ENCODE measurements at places on chromosomes 1 and 21. TPM values are rescaled to one million over a fixed set of nuclear protein-coding genes. Genes with fewer than 3 reads are reported as not detected.

The RNU5D-1 gene
- not detected for total RNA-seq

The CR1 gene
- total RNA-seq: not detected

The CELF3 gene
- not detected for total RNA-seq

The SLC9C2 gene
- not detected for total RNA-seq

The ADORA3 gene
- total RNA-seq: not detected

The ADIPOR1 gene
- total RNA-seq: 77.0 TPM

The TCHH gene
- total RNA-seq: not detected

The CCDC27 gene
- total RNA-seq: not detected

The ZFP69B gene
- 6.7 TPM for total RNA-seq

The LHX4 gene
- total RNA-seq: 0.70 TPM

All from osteocyte (in vitro differentiated cells).